ENCODE measurements at places on chromosomes 3 and 15. TPM values are rescaled to one million over a fixed set of nuclear protein-coding genes. Genes with fewer than 3 reads are reported as not detected.

The PRICKLE2 gene
- total RNA-seq = 1.1 TPM

DNA sequence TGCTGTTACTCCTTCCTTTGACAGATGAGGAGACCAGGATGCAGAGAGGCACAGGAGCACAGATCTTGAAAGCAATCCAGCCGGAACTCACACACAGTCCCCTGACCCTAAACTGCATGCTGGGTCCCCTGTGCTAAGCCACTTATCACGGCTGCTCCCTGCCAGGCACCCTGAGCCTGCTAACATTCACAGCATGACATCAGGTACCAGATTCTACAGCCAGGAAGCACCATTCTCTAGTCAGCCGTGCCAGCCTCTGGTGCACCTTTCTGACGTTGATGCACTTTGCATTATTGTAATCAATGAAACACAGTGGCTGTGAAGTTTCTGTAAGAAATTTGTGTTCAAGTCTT lies 247.3 kb downstream of the OCA2 start:
- DNase-seq = no peak

The CYP8B1 gene
- total RNA-seq = 0.08 TPM

- no peak for DNase-seq
Observed at GRCh38 chr3:159668461-159668860, 320.2 kb upstream of the IL12A start.

DNA sequence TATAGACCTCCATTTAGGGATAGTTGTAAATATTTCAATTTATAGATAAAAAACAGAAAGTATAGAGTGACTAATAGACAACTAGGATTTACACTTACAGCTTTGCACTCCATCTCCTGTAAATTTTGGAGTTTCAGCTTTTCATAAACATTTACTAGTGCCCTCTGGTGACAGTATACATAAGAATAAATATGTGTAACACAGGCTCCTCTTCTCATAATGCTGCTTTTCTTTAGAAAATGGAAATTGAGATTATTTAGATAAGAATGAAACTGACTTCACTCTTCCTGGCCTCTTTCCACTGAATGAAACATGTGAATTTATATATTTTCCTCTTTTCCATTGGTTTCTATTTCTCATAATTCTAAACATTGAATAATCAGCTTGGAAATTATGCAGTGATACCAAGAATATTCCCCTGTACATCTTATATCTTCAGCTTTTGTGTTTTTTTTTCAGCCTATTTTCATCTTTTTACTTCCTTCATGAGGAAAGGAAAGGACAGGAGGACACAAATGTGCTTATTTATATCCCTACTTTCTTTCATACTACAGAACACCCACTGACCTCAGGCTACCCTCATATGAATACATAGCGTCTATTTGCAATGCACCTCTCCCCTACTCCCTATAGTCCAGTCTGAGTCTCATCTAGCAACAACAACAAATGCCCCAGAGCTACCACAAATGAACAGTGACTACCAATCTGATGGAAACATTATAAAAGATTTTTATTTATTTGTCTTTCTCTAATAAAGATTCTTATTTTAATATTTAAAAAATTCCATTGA lies 103.1 kb upstream of the CCDC39 start:
- DNase-seq = no peak

- no peak for DNase-seq
Observed at GRCh38 chr15:85558848-85559247, 178.4 kb downstream of the AKAP13 start.

- DNase-seq = no peak
Observed at GRCh38 chr3:134055661-134056060, 25.9 kb upstream of the SLCO2A1 start.
